Central memory CD4-positive, alpha-beta T cell (primary cell): ENCODE measurements at places on chromosomes 16 and 17.
A peak's percentile ranks its signal among the peaks of the same experiment; 100 is the strongest.

- DNase-seq, result no peak
These were observed 16.7 kb downstream of the CTRL start for GRCh38 chr16:67914758-67915495.

GRCh38 chr17:6426356-6427101 lies 8.4 kb downstream of the AIPL1 start:
- DNase-seq, result no peak

- peak; percentile 56 for DNase-seq
These were observed at the start of the genes CNTD1 and COA3 for GRCh38 chr17:42798383-42799380. CNTD1 (plus strand) TSS chr17:42798861; CDS start chr17:42799068, 207 bp downstream. COA3 (minus strand) TSS chr17:42798704; CDS start chr17:42798681, 23 bp downstream.

GRCh38 chr16:5845046-5845445 lies 747.5 kb upstream of the EEF2KMT start:
- DNase-seq, result no peak

DNA sequence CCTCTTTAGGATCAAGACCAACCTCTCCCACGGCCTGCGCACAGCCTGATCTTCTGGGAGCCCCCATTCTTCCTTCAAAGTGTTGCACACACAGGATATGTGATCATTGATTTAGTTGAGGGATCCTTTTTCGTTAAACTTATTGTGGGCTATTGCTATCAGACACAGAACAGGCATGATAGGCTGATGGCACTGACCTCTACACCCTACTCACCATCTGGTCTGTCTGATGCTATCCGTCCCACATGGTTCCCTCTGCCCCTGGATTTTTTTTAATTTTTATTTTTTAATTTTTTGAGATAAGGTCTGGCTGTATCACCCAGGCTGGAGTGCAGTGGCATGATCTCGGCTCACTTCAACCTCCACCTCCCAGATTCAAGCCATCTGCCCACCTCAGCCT lies 19.2 kb upstream of the LITAF start:
- no peak for DNase-seq

GRCh38 chr17:31696184-31696602 lies 162.9 kb downstream of the COPRS start:
- no peak for DNase-seq

- DNase-seq, result no peak
These were observed 1.5 kb downstream of the SLC13A5 start for GRCh38 chr17:6711681-6712057.

DNA sequence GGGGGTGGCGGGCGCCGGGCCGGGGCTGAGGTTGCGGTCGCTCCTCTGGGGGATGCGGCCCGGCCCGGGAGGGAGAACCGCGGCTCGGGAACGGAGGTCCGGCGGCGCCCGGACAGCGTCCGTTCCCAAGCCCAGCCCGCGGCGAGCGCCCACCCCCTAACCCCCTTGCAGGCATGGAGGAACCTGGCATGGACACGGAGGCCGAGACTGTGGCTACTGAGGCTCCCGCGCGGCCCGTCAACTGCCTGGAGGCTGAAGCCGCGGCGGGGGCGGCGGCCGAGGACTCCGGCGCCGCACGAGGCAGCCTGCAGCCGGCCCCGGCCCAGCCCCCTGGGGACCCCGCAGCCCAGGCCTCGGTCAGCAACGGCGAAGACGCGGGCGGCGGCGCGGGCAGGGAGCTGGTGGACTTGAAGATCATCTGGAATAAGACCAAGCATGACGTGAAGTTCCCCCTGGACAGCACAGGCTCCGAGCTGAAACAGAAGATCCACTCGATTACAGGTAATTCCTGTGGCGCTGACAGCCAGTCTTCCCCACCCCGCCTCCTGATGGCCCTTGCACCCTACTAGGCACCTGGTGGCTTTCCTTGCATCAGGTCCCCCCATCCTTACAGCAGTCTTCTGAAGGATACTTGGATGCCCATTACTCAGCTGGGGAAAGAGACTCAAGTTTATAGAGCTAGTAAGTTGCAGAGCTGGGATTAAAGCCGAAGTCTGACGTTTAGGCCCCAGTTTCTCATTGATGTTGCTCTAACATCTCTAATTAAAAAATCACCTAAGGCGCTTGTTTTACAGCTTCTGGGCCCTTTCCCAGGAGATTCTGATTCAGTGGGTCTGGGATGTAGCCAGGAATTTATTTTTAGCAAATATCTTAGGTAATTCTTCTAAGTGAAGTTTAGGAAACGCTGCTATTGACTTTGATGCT lies 514 bp downstream of the UBFD1 start:
- DNase-seq, result no peak

DNA sequence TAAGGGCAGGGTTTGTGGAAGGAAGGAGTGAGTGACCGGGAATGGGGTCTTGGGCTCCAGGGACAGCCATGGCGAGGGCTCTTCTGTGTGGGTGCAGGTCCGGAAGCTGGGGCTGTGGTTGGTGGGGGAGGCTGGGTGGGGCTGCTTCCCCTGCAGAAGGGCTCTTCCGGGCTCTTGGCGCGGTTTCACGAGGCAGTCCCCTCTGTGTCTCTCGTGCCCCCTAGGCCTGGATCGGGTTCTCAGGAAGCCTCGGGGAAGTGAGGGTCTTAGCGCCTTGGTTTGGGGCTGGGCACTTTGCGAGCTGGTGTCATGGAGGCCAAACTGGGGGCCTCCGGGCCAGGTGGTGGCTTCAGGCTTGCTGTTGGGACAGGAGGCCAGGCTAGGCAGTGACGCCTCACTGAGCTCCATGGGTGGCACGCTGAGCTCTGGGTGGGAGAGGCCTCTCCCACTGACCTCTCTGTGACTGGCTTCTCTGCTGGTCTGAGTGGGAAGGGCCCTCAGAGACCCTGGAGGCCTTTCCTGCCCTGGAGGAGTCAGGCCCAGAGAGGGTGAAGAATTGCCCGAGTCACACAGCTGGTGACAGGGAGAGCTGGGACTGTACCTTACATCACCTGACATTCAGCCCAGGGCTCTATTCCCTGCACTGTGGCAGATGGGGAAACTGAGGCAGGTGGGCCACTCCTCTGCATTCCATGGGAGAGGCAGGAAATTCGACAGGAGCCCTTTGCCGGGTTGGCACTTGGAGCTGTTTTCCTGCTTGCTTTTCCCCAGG lies 8.2 kb downstream of the ADCY7 start:
- DNase-seq, result peak; percentile 63

GRCh38 chr17:2776589-2777241 lies 19.5 kb upstream of the RAP1GAP2 start:
- DNase-seq, result no peak

- DNase-seq, result no peak
These were observed 500.1 kb downstream of the MAF start for GRCh38 chr16:79100447-79100846.

DNA sequence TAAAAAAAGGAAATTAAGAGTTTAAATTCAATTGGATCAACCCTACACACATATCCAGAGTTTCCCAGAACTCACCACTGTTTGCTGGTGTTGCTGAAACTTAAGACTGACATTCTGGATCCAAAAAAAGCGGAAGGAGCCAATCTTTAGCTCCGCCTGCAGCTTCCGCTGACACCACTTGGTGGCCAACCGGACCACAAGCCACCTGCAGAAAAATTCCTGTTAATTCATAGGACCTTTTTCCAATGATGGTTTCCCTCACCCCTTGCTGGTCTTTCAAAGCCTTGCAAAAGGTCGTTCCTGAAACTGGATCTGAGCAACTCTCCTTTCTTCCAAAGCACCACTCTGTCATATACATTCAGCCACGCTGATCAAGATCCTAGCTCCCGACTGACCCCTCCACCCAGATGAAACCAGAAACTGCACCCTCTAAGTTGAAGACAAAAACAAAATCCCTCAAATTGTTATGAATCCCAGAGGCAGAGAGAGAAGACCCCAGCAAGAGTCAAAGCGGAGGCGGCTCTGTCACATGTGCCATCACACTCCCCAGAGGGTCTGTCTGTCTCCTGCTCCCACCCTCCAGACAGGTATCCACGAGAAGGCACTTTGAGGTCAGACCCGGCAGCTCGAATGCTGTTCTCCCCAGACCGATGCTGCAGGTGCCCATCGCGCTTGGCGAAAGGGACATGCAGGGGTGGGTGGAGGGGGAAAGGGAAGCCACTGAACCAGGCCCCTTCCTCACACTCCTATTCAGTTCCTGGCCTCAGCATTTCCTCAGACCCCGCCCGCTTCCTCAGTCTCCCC lies 773 bp downstream of the BLTP2 start:
- DNase-seq, result no peak

DNA sequence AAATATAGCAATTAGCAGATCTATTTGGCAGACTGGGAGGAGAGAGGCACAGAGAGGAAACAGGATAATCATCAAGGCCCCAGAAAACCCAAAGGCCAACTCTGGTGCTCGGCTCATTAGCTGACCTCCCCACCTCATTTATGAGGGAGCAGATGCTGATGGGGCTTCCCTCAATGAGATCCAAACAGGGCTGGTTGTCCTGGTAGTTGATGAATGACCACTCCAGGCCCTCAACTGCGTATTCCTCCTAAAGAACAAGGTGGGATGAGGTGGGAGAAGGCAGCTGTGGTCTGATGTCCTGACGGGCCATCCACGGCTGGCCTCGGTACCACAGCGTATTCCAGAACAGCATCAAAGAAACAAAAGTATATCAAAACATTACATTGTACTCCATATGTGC lies 20.8 kb downstream of the ZNHIT3 start:
- no peak for DNase-seq

- DNase-seq, result no peak
These were observed 7.1 kb downstream of the RBFOX1 start for GRCh38 chr16:7339700-7340099.

DNA sequence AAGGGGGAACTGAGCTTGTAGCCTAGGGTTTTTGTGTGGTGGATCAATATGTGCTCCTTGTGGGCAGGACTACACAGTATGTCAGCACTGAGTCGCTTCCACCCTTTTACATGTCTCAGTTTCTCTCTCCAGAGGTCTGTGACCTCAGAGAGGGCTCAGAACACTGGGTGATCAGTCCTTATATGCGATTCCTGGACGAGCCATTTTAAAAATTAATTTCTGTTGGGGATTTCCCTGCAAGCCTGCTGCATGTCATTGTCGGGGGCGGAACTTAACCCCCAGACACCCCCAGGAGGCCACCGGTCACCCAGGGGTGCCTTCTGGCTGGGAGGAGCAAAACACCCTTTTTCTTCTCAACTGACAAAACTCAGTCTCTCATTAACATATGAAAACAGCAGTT lies 14.1 kb downstream of the DHRS7B start:
- no peak for DNase-seq

DNA sequence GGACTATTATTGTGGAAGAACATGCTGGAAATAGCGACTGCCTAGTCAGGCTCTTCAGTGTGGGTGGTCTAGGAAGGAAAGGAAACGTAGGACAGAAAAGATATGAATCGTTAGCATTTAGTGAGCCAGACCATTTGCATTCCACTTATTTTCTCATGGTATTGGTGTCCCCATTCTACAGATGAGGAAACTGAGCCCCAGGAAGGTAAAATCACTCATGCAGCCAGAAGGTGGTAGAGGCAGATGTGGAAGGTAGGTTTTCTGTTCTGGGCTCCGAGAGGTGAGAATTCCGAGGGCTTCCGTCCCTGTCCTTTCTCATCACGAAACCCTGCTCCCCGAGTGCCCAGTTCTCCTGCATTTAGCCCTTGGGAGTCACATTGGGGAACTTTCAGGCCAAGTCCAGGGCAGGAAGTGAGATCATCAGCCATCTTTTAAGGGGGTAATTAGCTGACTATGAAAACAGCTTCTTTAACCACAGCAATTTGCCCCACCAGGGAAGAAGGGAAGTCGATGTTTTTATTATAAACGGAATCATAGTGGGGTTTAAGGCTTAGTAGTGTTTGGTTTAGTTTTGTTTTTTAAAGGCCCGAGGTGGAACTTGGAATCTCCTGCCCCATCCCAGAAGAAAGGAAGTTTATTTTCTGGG lies 110.7 kb upstream of the IRX3 start:
- no peak for DNase-seq

DNA sequence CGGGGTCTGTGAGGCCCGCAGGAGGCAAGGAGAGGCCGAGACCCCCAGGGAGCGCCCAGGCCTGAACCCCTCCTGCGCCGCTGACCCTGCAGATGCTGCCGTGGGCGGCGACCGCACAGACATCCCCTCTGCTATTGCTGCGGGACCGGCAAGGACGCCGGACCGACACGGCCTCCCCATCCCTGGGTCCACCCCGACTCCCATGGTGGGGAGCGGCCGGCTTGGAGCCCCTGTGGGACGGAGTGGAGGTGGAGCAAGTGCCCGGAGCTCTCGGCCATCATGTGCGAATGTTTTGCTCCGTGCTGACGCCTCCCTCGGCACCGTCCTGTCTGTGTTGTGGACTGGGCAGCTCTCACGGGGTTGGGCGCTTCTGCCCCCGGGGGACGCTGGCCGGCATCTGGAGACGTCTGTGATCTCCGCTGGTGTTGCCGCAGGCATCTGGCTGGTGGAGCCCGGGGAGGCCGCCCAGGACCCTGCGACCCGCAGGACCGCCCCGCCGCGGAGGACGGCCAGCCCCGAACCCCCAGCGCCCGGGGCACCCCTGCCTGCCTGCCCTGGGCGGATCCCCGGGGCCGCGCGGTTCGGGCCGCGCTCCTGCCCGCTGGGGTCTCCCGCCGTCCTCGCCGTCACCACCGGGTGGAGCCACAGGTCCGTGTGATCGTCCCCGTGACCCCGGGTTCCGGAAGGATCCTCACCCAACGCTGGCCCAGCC lies 12.8 kb upstream of the GNG13 start:
- DNase-seq, result peak; percentile 27

DNA sequence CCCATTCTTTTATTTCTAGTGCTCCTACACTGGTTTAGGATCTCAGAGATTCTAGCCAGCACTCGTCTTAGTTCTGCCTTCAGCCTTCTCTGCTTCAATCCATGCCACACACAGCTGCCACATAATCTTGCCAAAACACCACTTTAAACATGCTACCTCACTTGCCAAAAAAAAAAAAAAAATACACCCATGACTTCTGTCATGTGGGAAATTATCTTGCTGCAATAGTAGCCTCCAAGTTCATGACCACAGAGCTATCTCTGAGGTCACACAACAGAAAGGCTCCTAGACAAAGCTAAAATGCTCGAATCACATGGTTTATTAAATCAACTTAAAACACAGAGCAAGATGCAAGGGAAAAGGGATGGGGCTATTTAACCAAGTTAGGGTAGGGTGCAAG lies 18.1 kb downstream of the FZD2 start:
- no peak for DNase-seq

- no peak for DNase-seq
These were observed 12.0 kb upstream of the CFDP1 start for GRCh38 chr16:75445298-75445697.

DNA sequence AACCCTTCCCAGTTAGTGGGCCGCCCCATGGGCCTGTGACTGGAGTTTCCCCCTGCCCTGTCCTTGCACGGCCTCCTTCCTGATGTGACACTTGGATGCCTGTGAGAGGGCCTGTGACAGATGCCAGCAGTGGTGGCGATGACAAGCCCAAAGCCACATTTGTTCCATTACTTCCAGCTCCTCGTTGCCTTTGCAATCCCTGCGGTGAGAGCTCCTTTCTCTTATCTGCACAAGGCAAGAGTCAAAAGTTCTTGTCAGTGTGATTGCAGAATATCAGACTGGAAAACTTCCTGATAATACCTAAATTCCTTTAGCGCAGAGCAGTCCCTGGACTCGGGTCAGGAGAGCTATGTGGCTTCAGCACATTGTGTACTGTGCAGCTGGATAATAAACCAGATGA lies 54.4 kb upstream of the ARHGAP44 start:
- no peak for DNase-seq

DNA sequence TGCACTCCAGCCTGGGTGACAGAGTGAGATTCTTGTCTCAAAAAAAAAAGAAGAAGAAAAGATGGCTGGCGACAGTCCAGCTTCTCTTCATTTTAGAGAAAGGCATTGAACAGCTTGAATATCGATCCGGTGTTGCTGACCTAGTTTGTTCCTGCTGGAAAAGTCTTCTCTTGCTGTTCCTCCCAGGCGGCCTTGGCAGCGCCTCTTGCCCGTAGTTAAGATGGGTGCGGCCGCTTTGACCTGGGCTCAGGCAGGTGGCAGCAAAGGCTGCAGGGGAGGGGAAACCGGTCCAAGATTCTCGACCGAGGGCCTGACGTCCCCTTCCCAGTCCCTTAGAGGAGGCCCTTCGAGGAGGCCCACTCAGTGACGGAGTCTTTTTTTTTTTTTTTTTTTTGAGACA lies 3.8 kb upstream of the ZNF764 start:
- no peak for DNase-seq
